ENCODE measurements at places on chromosomes 1 and 21. TPM values are rescaled to one million over a fixed set of nuclear protein-coding genes. Genes with fewer than 3 reads are reported as not detected.

CLCA1 gene
- total RNA-seq = not detected

SPRR1A gene
- total RNA-seq = not detected

EPS8L3 gene
- not detected for total RNA-seq

DNA sequence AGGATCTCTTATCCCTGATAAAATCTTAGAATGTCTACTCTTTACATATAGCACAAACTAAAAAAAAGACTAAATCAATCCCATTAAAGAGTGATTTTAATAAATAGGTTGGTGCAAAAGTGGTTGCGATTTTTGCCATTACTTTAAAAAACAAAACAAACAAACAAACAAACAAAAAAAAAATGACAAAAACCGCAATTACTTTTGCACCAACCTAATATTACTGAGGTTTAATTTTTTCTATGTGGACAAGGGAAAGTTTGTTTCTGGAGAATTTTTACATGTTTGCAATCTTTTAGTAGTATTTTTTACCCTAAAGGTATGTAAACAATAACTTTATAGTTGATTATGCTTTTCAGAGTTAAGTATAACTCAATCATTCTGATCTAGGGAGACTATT, 119.7 kb upstream of the ADAMTS5 start:
- DNase-seq = no peak

- no peak for DNase-seq
Observed at GRCh38 chr21:37460196-37460595, 93.6 kb downstream of the DYRK1A start.

- peak; percentile 22 for DNase-seq
Observed at GRCh38 chr1:45543581-45544417, 6.8 kb upstream of the AKR1A1 start.

DNA sequence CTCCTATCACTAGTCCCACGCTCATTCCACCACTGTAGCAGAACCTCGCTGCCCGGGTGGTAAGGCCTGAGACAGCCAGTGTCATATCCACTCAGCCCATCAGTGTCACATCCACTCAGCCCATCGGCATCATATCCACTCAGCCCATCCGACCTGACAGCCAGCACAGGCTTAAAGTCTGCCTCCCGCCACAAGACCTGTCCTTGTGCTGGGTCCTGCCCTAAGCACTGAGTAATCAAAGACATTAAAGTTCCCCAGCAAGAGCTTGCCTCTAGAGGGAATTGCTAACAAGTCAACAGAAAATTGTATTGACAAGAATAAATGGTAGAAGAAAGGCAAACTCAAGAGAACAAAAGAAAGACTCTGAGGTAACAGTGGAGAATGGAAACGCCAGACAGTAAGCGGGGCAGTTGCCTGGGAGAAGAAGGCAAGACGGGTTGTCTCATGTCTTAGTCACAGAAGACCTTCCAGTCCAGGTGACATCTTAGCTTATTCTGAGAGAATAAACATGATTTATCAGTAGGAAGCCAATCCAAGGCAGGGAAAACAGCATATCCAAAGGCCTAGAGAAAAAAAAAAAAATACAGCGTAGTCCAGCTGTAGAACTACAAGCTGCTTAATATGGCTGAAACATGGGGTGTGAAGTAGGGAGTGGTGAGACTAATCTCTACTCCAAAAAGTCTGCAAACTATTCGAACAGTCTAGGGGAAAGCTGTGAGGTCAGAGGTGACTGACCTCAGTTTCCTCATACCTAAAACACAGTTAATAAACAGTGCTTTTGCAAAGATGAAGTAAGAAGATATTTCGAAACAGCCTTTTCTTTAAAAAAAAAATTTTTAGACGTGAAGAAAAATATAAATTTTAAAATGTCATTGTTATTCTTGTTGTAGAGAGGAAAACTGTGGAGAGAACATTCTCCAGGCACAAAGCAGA, 1.1 kb downstream of the ITLN1 start:
- no peak for DNase-seq

GRCh38 chr1:154533952-154534844, 24.3 kb downstream of the UBE2Q1 start:
- DNase-seq = no peak

DNA sequence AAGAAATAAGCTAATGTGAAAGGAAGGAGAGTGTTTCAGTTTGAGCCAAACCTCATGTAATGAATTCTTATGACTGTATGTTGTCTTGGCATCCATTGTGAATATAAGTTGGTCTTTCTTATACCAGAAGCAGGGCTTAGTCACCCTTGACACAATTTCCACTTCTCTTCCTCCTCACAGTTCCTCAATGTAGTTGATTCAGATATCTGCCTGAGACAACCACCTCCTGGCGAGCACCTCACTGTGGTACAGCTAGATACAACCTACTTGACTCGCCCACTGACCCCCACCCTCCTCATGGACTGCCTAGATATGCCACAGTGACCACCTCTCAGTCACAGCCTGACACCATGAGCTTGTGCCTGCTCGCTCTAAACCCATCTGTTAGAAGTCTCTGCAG, 45.6 kb downstream of the KYAT3 start:
- no peak for DNase-seq

DNA sequence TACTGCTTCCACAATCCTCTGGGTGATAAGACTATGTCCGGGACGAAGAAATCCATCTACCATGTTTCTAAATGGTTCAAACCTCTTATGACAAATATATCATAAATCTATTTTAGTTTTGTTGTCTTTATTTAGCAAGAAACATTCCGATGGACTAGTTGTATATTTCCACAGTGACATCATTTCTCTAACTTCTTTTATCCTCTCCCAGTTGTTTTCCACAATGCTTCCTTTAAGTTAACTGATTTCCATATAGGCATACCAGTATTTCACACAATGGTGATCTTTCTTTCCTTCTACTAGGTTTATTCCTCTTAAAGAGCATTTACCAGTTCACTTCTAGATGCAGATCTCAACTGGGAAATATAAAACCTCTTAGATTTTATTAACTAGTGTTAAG, 44.8 kb downstream of the USP1 start:
- no peak for DNase-seq

DNA sequence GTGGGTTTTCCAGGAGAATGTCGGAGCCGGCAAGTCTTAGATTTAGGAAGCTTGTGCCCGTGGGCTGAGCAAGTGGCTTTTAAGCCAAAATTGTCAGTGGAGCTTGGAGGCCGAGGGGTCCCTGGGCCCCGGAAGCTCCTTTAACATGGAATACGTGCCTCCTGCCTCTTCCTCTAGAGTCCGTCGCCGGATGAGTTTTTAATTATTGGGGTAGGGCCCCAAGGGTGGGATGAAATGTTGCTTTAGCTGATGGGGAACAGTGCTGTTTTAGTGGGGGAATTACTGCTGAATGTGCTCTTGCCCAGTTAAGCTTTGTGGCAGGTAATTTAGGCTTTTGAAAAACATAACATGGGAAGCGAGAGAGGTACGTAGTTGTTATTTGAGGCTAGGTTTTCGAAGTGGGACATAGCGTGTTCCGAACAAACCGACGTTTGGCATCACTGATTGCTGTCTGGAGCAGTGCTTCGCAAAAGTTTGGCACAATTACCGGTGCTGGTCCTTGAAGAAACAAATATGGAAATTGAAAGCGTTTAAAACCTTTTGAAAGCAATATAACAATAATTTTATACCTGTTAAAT, 786 bp downstream of the RPL5 start:
- no peak for DNase-seq

GRCh38 chr1:110638058-110638457, 31.9 kb upstream of the KCNA2 start:
- DNase-seq = no peak

DNA sequence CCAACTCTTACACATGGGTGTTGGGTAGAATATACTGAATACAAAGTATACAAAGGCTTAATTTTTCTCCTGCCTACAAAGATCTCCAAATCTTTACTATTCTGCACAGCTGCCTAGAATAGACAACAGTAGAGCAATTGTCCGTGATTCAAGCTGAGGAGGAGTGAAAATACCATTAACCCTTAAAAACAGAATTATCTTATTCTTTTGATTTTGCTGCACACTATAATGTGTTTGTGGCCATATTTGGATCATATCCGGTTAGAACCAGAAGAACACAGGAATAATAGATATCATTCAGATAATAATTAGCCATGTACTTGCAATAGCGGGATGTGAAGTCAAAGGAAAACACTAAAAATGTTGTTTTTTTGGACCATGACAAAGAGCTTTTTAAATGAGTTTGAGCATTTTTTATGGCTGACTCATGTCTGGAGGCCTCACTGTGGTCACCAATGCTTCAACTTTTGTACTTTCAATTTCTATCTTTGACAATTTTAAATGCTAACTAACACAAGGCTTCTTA, 197.6 kb upstream of the FOXD3 start:
- DNase-seq = no peak

GRCh38 chr1:2231532-2232254, 3.6 kb downstream of the SKI start:
- DNase-seq = peak; percentile 78
